Renal cortex interstitium (tissue), 15 donors: ENCODE measurements at places on chromosomes 4 and X.

DNA sequence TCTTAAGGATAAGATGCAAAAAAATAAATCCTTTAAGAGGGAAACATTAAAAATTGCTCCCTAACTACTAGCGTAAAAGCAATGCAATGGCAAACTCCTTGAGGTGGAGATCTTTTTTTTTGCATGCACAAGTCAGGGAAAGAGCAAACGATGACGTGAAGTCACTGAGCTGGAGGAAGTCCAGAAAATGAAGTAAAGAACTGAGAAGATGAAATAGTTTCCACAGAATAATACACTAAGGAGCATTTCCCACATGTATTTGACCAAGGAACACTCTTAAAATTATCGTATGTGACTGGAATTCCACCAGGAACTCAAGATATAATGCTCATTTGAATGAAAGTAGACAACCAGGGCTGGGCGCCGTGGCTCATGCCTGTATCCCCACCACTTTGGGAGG, 21.0 kb upstream of the DOCK11 start:
- no peak for DNase-seq

- DNase-seq, result no peak
These were observed 9.7 kb downstream of the HOPX start for GRCh38 chr4:56671373-56671772.

- no peak for DNase-seq
These were observed 68.2 kb downstream of the FUNDC1 start for GRCh38 chrX:44474410-44474809.

DNA sequence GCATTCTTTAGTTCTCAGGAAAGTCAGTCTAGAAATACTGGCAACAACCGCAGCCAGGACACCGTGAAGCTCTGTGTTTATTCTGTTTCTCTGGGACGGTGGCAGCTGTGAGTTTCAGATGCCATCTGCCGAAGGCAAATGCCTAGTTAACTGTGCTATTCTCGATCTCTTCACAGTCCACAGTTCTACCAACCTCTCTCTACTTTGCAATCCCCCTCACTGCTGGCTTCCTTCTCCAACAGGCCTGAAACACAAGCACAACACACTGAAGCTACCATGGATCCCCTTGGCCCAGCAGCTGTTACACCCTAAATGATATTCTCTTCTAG, 118.8 kb downstream of the ZNF827 start:
- no peak for DNase-seq

DNA sequence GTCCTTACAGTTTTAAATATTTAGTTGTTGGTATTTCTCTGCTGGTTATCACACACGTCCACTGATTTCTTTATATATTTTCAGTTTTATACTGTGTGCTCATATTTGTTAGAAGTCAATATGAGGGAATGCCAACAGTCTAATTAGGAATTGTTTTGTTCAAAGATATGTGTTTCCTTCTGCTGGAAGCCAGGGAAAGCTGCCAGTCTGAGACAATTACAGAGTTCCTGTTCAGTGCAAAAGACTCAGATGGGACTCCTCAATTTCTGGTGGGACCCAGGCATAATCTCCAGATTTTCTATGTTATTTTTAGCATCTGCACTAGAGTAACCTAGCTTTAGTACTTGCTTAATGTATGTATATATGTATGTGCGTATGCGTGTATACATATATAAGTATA, 486.0 kb downstream of the GRID2 start:
- DNase-seq, result no peak

DNA sequence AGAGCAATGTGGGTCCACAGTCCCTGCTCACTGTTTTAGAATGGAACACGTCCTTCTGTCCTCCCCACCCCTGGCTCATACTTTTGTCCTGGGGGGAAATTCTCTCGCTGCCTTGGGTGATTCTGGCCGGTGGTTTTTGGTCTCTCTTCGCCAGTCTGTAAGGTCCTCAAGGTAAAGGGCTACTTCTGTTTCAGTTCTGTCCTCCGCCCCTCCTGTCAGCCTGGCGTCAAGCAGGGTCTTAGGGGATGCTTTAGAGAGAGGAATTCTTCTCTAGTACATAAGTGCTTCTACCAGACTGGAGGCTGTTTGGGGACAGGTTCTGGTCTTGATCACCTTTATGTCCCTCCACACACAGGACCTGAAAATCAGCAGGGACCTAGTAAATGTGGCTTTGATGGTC, 617 bp upstream of the MRFAP1L1 start:
- no peak for DNase-seq

DNA sequence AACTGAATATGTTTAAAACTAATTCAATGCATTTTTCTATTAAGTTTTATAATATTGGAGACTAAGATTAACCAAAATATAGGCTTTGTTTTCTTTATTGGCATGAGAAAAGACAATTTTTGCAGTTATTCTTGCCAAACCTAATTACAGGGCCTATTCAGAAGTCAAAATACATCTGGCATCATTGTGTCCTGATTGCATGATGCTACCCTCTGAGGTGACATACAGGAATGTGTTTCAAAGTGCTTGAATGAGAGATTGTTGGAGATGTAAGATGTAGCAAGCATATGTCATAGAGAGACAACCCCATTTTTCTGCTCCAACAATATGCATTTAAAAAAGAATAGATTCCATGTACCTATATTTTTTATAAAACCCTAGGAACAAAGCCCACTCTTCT, 1036.4 kb downstream of the PCDH18 start:
- DNase-seq, result no peak

GRCh38 chrX:38220415-38221390, at the start of gene SRPX:
TSS of gene SRPX (minus strand) at chrX:38220871. CDS start at chrX:38220792, 79 bp downstream.
- DNase-seq, result peak; percentile 7

DNA sequence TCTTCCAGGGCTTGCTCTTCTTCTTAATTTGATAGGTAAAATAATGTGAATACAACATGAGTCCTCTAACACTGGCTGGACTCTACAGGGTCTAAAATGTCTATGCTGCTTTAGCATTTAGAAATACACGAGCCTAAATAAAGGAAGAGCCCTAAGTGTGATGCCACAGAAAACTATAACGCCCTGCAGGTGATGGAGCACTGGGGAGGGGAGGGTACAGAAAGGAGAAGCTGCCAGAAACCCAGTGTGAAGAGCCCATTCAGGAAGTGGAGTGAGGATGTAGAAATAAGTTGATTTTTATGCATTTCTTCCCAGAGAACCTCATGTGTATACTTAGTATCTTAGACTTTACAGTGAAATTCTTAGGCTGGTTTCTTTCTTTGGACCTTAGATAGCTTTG, 83.4 kb downstream of the TNIP2 start:
- DNase-seq, result no peak

DNA sequence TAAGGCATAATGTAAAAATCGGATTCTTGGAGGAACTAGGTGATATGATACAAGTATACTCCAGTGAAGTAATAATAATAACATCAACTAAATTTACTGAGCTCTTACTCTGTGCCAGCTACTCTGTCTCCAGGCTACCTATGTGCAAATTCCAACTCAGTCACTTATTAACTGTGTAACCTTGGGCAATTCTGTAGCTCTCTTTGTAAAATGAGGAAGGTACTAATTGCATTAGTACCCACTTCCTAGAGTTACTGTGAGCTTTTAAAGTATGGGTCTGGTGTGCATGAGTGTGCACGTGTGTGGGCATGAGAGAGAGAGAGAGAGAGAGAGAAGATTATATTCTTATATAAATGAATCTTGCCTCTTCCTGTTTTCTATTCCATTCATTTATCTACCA, 169.9 kb downstream of the KCNIP4 start:
- DNase-seq, result no peak

DNA sequence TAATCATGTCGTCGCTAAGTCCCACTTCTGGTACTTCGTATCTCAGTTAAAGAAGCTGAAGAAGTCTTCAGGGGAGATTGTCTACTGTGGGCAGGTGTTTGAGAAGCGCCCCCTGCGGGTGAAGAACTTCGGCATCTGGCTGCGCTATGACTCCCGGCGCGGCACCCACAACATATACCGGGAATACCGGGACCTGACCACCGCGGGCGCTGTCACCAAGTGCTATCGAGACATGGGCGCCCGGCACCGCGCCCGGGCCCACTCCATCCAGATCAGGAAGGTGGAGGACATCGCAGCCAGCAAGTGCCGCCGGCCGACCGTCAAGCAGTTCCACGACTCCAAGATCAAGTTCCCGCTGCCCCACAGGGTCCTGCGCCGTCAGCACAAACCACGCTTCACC, 11.3 kb downstream of the PNCK start:
- DNase-seq, result no peak

GRCh38 chrX:9875801-9876200, 89.6 kb downstream of the SHROOM2 start:
- DNase-seq, result no peak

- no peak for DNase-seq
These were observed 18.4 kb upstream of the LDB2 start for GRCh38 chr4:16916719-16917337.

GRCh38 chr4:1502501-1502886, 96.3 kb upstream of the NKX1-1 start:
- no peak for DNase-seq

- DNase-seq, result no peak
These were observed 102.8 kb downstream of the CHRDL1 start for GRCh38 chrX:110692866-110693265.

DNA sequence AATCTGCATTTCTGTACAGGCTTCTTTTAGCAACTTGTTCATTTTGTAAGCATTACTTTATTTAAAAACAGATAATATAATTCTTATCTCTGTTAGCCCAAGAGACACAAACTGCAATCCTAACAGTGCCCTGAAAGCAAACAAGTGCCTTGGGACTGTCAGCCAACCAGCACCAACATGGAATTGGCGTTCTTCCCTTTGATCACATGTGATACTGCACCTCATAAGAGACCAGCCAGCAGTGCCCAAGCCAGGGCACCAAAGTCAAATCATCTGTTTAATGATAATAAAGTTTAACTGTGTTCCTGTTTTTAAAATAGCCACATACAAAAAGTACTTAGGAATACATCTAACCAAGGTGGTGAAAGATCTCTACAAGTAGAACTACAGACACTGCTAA, 223.2 kb downstream of the PRDM5 start:
- no peak for DNase-seq

DNA sequence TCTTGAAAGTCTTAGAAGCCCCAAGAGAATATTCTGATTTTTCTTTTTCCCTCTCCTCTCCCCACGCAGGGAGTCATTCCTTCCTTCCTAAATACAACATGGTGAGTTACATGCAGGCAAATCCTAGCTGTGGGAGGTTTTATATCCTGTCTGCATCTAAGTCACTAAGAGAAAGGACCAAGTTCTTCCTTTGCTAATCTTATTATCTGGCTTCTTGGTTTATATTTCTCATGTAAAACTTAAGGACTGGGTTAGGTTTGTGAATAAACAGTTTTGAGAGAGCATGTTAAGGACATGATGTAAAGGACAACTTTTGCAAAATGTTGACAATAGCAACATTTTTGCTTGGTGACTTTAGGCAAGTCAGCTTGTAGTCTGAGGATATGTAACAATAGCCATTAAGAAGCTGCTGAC, 5.1 kb upstream of the CXCL9 start:
- no peak for DNase-seq

DNA sequence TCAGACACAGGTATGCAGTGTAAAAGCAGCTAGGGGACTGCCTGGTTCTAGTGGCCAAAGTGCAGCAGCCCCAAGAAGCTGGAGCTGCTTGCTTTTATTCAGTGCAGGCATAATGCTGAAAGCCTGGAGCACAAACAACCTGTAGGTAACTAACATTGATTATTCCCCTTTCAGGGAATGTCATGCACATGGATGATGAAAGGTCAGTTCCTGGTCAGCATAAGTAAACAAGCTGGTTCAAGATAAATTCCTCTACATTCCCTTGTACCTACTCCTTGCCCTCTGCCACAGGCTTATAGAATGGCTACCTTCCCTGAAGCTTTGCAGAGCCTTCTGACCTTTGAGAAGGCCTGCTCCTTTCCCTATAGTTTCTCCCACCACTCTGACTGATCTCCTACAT, 1318.5 kb upstream of the ADGRL3 start:
- no peak for DNase-seq

- DNase-seq, result no peak
These were observed 18.8 kb downstream of the SLC25A31 start for GRCh38 chr4:127748957-127749356.

GRCh38 chr4:158490629-158491028, 31.1 kb upstream of the RXFP1 start:
- no peak for DNase-seq

DNA sequence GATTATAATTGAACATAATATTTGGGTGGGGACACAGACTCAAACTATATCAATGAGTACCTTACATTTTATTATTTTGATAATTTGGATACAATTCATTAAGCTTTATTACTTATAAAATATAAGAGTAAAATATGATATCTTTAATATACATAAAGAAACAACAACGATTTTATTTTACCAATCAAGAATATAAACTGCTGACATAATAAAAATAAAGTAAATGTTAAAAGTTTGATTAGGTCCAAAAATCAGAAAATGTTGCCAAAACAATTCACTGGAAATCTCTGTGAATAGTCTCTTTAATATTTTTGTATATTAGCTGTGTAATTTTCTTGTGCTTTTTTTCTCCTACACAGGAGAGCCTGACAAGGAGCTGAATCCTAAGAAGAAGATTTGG, 21.4 kb downstream of the GIMD1 start:
- DNase-seq, result no peak
